Chondrocyte (in vitro differentiated cells): ENCODE measurements at places on chromosomes 7 and 10. TPM values are rescaled to one million over a fixed set of nuclear protein-coding genes. Genes with fewer than 3 reads are reported as not detected.

DNA sequence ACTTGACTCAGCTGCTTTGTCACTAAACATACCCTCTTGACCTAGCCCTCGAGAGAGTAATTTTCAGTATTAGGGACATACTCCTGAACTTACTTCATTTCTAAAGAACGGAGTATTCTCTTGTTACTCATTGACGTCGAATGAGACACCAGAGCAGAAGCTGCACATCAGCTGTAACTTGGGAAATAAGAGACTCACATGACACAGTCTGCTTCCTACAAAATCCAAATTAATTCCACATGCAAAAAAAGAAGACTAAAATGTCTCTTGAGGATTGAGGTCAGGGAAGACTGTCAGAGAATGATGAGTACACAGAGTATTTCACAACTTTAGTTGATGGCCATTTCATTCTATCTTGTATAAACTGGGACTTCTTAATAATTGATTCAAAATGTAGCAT is 114.7 kb upstream of the EGFR start:
- DNase-seq, result no peak
- peaks cover 25% of the 10 kb centered on the region for H3K4me1 ChIP-seq
- H3K27ac ChIP-seq, result peak overlapping the region; percentile 59

- no peaks in the 10 kb centered on the region for H3K27me3 ChIP-seq
- no peak for DNase-seq
- no peak overlapping the region for H3K4me3 ChIP-seq
- H3K27ac ChIP-seq, result no peak overlapping the region
Measured at GRCh38 chr10:60536529-60537114, 146.9 kb upstream of the ANK3 start.

DNA sequence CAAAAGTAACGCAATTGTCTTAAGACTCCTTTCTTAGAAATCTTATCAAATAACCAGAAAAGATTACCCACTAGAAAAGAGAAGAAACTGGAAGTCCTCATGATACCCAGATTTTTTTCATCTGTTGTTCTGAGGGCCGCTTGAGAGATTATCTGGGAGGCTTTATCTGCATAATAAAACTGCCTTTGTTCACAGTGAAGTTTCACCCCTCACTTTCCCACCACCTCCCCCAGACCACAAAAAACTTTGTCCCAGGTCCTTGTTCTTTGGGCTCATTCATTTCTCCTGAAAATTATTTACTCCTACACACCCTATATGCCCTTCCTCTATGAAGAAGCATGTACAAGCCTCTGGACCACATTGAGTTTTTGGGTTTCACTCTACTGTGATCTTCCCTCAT is 745.1 kb upstream of the COBL start:
- peaks cover 2% of the 10 kb centered on the region for H3K27me3 ChIP-seq
- H3K4me3 ChIP-seq, result no peak overlapping the region
- no peak overlapping the region for H3K27ac ChIP-seq
- DNase-seq, result no peak

DNA sequence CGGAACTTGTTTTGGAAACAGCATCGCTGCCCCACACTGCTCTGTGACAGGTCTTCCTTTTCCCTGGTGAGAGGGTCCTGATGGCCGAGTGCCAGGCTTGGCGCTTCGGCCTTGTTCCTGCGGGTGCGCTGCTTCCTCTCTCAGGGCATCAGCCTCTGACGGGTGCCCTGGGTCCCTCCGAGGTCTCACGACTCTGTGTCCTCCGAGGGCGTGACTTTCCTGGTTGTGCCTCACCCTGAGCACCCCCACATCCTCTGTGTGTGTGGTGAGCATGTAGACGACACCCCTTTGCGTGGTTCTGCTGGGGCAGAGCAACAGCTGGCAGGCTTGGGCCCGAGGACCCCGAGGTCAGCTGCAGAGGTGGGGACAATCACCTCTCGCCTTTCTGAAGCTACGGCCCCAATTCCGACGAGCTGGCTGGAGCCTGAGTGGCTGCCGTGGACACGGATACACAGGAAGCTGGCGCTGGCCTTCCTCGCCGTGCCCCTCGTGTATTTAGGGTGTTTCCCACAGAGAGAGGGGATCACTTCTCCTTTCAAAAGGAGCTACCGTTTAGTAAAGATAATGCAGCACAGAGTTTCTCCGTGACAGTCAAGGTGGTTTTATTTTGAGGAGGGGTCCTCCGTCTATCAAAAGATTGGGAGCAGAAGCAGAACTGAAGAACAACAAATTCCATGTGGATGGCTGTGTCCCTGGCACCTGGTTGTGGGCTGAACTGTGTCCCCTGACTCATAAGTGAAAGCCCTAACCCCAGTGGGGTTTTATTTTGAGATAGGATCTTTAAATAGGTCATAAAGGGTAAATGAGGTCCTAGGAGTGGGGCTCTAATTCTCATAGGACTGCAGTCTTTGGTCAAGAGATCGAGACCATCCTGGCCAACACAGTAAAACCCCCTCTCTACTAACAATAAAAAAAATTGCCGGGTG is 36.2 kb upstream of the PITRM1 start:
- H3K27ac ChIP-seq, result no peak overlapping the region
- DNase-seq, result peak; percentile 72
- H3K4me1 ChIP-seq, result peaks cover 3% of the 10 kb centered on the region
- no peak overlapping the region for H3K4me3 ChIP-seq

DNA sequence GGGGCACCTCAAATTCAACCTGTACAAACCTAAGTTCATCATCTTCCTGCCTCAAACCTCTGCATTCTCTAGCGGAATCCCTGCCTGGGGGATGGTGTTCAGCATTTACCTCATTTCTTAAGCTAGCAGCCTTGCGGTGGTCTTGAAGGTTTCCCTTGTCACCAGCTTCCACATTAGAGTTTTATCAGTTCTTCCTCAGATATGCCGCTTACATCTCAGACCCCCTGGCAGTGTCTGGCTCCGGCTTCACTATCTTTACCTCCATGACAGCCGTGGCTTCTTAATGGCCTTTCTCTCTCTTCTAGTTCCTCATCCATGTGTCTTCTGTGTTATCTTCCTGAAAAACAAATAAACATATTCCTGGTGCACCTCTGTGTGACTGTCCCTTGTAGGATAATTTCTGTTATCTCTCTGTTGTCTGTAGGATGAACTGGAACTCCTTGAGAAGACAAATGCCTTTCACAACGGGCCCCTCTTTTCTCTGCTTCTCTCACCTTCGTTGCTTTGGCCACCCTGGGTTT is 101.1 kb upstream of the BMPER start:
- no peak for DNase-seq
- H3K27me3 ChIP-seq, result no peaks in the 10 kb centered on the region
- no peaks in the 10 kb centered on the region for H3K36me3 ChIP-seq
- no peak overlapping the region for H3K4me3 ChIP-seq
- peaks cover 27% of the 10 kb centered on the region for H3K4me1 ChIP-seq

DNA sequence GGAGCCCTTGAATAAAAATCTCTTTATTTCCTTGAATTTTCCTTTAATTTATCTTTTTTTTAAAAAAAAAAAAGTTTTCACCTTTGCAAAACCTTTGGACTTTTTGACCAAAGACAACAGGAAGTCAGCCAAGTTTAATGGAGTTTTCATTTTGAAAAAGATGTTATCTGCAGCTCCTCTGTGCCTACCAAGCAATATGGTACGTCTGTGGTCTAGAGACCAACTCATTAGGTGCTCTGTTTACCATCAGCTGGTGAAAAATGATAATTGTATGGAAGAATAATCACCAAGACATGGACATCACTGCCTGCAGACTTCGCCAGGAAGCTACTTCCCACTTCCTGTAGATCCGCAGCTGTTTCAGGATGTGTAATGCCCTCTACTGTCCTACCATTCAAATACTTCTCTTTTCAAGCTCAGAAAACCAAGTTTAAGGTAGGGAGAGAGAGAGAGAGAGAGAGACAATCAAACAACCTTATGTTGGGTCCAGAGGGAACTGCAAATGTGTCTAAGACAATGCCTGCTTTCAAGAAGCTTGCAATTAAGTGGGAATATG is 18.7 kb downstream of the PLXNA4 start:
- peaks cover 3% of the 10 kb centered on the region for H3K4me1 ChIP-seq
- no peaks in the 10 kb centered on the region for H3K27me3 ChIP-seq
- no peak overlapping the region for H3K4me3 ChIP-seq
- no peak overlapping the region for H3K27ac ChIP-seq
- DNase-seq, result no peak

- peak; percentile 67 for DNase-seq
- peaks cover 12% of the 10 kb centered on the region for H3K27me3 ChIP-seq
- no peak overlapping the region for H3K27ac ChIP-seq
- no peak overlapping the region for H3K4me3 ChIP-seq
- no peaks in the 10 kb centered on the region for H3K36me3 ChIP-seq
- H3K4me1 ChIP-seq, result no peaks in the 10 kb centered on the region
Measured at GRCh38 chr10:130038611-130039109, 72.0 kb downstream of the C10orf143 start.

GRCh38 chr7:157503229-157503628 is 166.4 kb downstream of the DNAJB6 start:
- H3K36me3 ChIP-seq, result peaks cover 3% of the 10 kb centered on the region
- peaks cover 7% of the 10 kb centered on the region for H3K27me3 ChIP-seq

DNA sequence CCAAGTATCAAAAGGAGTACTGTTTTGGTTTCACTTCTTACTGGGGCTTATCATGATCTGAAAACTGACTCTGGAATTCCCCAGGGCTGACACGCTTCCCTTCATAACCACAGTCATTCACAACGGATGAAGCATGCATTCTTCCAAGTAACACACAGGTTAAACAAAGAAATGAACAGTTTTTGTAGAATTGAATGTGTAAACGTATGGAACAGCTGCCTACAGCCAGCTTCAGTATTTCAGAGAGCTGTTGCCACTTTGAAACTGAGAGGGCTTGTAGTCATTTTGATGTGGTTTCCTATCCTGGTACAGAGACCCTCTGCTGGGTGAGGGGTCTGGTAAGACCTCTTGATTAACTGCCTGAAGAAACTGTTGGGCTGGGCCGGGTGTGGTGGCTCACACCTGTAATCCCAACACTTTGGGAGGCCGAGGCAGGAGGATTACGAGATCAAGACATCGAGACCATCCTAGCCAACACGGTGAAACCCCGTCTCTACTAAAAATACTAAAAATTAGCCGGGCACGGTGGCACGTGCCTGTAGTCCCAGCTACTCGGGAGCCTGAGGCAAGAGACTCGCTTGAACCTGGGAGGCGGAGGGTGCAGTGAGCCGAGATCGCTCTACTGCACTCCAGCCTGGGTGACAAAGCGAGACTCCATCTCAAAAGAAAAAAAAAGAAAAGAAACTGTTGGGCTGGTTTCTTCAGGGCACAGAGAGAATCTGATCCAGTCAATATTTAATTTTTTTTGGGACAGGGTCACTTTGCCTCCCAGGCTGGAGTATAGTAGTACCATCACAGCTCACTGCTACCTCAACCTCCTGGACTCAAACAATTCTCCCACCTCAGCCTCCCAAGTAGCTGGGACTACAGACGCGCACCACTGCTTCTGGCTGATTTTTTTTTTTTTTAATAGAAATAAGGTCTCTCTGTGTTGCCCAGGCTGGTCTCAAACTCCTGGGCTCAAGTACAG is 4.7 kb downstream of the NFE2L3 start:
- peaks cover 3% of the 10 kb centered on the region for H3K36me3 ChIP-seq
- H3K4me1 ChIP-seq, result peaks cover 29% of the 10 kb centered on the region
- H3K27me3 ChIP-seq, result peaks cover 21% of the 10 kb centered on the region
- peak overlapping the region; percentile 57 for H3K27ac ChIP-seq
- no peak overlapping the region for H3K4me3 ChIP-seq

- H3K36me3 ChIP-seq, result no peaks in the 10 kb centered on the region
- no peak overlapping the region for H3K4me3 ChIP-seq
- DNase-seq, result no peak
- peak overlapping the region; percentile 96 for H3K27ac ChIP-seq
Measured at GRCh38 chr7:6257675-6258074, 14.7 kb downstream of the CYTH3 start.

DNA sequence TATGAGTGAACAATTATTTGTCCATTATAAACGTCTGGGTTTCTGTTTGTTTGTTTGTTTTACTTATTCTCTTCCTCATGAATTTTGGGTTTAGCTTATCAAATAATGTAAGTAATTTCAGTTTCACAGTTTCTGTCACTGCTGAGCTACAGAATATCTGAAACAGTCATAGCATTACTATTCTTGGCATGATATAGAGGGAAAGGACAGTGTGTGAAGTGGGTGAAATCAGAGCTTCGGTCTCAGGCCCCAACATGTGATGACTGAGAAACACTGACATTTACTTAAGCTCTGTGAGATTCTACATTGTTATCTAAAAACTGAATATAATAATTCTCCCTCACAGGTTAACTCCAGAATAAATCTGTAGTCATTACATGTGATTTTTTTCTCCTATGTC is 8.8 kb upstream of the OR6V1 start:
- H3K36me3 ChIP-seq, result no peaks in the 10 kb centered on the region
- no peak for DNase-seq
- peak overlapping the region; percentile 30 for H3K27ac ChIP-seq
- H3K27me3 ChIP-seq, result peaks cover 2% of the 10 kb centered on the region
- H3K4me1 ChIP-seq, result peaks cover 10% of the 10 kb centered on the region

GRCh38 chr10:126430512-126430911 is 42.2 kb upstream of the ADAM12 start:
- no peaks in the 10 kb centered on the region for H3K27me3 ChIP-seq
- H3K36me3 ChIP-seq, result no peaks in the 10 kb centered on the region
- DNase-seq, result no peak
- no peak overlapping the region for H3K27ac ChIP-seq

DNA sequence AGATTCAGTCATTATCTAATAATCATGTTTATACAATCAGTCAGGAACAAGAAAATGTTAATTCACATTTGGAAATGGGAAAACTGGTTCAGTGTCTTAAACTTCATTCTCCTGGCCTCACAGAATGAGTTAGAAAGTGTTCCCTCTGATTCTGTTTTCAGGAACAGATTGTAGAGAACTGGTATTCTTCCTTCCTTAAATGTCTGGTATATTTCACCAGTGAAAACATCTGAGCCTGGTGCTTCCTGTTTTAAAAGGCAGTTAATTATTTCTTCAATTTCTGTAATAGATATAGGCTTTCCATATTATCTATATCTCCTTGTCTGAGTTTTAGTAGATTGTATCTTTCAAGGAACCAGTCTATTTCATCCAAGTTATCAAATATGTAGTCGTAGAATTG is 97.1 kb upstream of the TMEM168 start:
- no peak overlapping the region for H3K4me3 ChIP-seq
- no peak overlapping the region for H3K27ac ChIP-seq
- DNase-seq, result no peak
- peaks cover 4% of the 10 kb centered on the region for H3K36me3 ChIP-seq
- H3K4me1 ChIP-seq, result peaks cover 31% of the 10 kb centered on the region

- H3K4me3 ChIP-seq, result no peak overlapping the region
- peaks cover 5% of the 10 kb centered on the region for H3K27me3 ChIP-seq
- H3K27ac ChIP-seq, result no peak overlapping the region
- peaks cover 3% of the 10 kb centered on the region for H3K4me1 ChIP-seq
- no peaks in the 10 kb centered on the region for H3K36me3 ChIP-seq
Measured at GRCh38 chr7:18191341-18191740, 163.7 kb upstream of the PRPS1L1 start.

GRCh38 chr7:47502240-47502877 is 79.6 kb downstream of the TNS3 start:
- peak overlapping the region; percentile 63 for H3K4me3 ChIP-seq
- H3K4me1 ChIP-seq, result peaks cover 100% of the 10 kb centered on the region
- no peak for DNase-seq

GRCh38 chr7:121159553-121159952 is 169.2 kb upstream of the WNT16 start:
- H3K27me3 ChIP-seq, result no peaks in the 10 kb centered on the region
- no peak overlapping the region for H3K4me3 ChIP-seq
- no peaks in the 10 kb centered on the region for H3K4me1 ChIP-seq
- DNase-seq, result no peak

Gene ABLIM1
- 13.5 to 41.9 TPM (median 15.7 TPM) in 3 replicates for total RNA-seq

Gene RTKN2
- 3.4 to 4.0 TPM (median 3.9 TPM) in 3 replicates for total RNA-seq

Gene KIF11
- total RNA-seq, result 6.6 to 9.9 TPM (median 7.1 TPM) in 3 replicates

Gene IFIT2
- total RNA-seq, result 3.0 to 3.8 TPM (median 3.3 TPM) in 3 replicates

Gene USP6NL
- total RNA-seq, result 11.7 to 12.3 TPM (median 12.3 TPM) in 3 replicates

Gene GARIN1A
- 2.8 to 6.6 TPM (median 2.8 TPM) in 3 replicates for total RNA-seq

Gene CYP51A1
- total RNA-seq, result 60.1 to 87.6 TPM (median 85.5 TPM) in 3 replicates

Gene C10orf95
- total RNA-seq, result not detected in 3 replicates

Gene ITGB8
- total RNA-seq, result 0.40 to 1.3 TPM (median 0.56 TPM) in 3 replicates
